Mammary epithelial cell (primary cell): ENCODE measurements at places on chromosomes 13 and 19.

- DNase-seq, result no peak
Measured at GRCh38 chr19:56778351-56778750, 62.2 kb downstream of the PEG3 start.

DNA sequence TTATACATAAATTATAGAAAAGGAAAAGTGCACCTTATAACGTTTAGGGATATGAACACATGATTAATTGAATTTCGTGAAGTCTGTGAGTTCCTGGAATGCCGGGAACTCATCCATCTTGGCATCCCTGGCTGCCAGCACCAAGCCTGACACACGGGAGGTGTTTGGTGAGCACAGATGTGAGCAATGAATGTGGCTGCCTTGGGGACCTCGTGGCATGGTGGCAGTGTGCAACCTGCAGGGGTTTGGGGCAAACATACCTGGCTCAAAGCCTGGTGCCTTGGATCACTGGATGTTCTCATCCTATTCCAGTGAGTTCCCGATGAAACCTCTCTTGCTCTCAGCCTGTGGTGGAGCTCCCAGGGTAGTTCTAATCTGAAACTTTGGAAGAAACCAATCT, 10.4 kb upstream of the MAP2K2 start:
- no peak for DNase-seq

DNA sequence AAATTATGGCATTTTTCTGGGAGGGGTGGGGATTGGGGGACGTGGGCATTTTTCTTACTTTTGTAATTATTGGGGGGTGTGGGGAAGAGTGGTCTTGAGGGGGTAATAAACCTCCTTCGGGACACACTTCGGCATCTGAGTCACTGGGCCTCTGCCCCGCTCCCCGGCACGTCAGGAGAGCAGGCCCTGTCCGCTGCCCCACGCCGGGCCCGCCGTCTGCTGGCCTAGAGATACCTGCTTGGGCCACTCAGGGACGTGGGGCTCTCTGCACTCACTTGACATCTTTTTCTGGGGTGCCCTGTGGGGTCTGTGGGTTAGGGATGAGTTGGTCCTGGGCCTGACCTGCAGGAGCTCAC, 3.5 kb upstream of the FTL start:
- no peak for DNase-seq

DNA sequence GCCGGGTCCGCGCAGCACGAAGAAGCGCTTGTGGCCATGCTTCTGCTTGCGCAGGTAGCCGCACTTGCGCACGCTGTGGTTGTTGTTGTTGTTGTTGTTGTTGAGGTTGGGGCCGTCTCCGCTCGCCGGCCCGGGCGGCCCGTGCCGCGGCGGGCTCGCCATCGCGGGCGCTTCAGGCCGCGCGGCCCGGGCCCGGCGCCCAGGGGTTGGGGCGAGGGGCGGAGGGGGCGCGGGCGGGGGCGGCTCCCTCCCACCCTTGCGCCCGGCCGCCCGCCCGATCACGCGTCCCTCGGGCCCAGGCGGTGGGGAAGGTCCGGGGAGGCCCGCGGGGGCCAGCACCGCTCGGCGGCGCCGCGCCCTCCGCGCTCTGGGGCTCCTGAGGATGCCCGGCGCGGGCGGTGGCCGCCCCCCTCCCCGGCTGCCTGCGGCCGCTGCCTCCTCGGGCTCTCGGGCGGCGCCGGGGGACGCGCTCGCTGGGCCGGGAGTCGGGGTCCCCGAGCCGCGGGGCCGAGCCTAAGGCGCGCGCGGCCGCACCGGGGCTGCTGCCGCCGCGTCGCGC, 412 bp downstream of the IRS2 start:
- no peak for DNase-seq

GRCh38 chr13:36356058-36356457, 9.9 kb upstream of the SPART start:
- no peak for DNase-seq

DNA sequence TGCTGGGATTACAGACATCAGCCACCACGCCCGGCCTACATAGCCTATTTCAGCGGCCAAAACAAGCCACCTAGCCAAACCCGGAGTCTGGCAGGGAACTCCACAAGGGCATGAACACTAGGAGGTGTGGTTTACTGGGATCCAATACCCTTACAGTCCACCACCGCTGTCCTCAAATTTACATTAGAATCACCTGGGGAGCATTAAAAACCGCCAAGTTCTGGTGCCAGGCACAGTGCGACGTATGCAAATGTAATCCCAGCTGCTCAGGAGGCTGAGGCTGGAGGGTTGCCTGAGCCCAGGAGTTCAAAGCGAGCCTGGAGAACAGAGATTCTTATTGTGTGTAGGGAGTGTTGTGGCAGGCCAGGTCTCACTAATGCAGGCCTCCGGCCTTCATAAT, 4.2 kb upstream of the AP1M1 start:
- no peak for DNase-seq
